ENCODE measurements at places on chromosomes 12 and 14.
A peak's percentile ranks its signal among the peaks of the same experiment; 100 is the strongest.

- DNase-seq, result no peak
Observed at GRCh38 chr14:81839056-81839455, 305.4 kb upstream of the SEL1L start.

DNA sequence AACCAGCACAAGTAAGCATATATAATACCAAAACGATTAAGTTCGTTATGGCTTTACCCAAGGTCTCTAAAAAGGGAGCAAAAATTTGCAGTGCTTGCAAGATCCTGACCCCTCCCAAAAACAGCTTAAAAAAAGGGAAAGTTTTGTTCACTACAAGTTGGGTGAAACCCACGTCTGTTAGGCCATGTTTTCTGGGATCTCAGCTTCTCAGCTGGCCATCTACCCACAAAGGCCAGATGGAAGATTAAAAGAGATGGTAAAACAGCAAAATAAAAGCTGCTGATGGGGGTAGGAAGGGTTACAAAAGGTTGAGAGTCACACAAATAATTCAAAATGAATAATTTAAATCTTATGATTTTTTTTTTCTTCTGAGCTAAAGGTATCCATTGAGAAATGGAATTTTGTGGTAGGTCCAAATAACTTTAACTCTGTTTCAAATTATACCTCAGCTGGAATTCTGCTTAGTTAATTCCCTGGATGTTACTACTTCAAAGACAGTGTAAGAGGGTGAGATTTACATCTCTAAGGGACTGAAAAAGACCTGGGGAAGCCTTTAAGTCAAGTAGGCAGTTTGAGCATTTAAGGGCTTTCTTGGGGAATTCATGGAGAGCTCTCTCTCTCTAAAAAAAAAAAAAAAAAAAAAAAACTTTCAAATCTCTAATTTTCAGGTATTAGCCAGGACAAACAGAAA lies 185.6 kb upstream of the NAV3 start:
- no peak for DNase-seq

DNA sequence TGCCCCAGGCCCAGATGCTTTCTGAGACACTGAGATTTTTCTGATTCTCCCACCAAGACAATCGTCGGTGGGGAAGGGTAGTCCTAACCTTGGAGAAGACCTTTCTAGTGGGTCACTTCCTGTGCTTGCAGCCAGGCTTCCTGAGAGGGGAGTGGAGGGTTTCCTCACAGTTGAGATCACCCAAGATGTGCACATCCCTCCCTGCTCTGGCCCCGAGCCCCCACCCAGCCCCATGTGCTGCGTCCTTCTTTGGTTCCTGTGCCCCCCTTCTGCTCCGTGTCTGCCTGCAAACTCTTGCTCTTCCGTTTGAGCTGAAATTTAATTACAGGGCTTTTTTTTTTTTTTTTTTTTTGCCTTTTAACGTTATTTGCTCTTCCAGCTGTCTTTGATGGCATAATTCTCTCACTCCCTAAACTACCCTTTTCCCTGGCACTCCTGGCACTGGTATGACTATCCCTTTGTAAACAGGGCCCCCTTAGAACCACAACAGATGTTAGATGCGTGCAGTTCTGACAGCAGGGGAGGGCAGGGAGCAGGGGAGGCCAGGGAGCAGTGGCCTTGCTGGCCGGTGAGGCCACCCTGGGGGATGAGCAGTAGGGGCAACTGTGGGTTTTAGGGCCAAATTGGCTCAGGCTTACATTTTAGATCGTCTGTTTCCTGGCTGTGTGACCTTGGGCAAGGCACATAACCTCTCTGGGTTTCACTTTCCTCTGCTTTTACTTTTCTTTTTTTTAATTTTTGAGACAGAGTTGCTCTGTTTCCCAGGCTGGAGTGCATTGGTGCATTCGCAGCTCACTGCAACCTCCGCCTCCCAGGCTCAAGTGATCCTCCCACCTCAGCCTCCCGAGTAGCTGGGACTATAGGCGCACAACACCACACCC lies 144.5 kb downstream of the PHETA1 start:
- no peak for DNase-seq

GRCh38 chr14:20204721-20205120 lies 14.0 kb downstream of the OR11G2 start:
- DNase-seq, result no peak

GRCh38 chr14:103521438-103521950 lies 1.1 kb downstream of the CKB start:
- DNase-seq, result peak; percentile 84

DNA sequence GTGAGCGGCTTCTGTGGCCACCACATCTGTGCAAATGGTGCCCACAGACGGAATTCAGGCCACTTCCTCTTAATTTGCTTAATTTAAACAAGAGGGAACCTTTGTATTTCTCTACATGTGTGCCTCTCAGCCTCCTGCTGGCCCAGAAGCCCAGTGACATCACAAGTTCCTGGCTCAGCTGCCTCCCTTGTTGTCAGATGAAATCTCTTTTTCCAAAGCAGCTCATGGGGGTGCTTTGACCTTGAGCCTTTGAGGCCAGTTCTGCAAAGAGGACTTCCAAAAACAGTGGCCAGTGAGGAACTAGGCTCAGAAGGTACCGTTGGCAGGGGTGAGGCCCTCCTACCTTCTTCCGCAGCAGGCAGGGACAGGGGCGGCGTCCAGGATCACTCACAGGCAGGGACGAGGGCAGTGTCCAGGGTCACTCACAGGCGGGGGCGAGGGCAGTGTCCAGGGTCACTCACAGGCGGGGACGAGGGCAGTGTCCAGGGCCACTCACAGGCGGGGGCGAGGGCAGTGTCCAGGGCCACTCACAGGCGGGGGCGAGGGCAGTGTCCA lies 35.0 kb upstream of the GALNT9 start:
- no peak for DNase-seq

GRCh38 chr14:23434488-23435222 lies 805 bp downstream of the MYH7 start:
- no peak for DNase-seq

GRCh38 chr14:32991691-32992090 lies 53.0 kb downstream of the NPAS3 start:
- no peak for DNase-seq

GRCh38 chr12:108173160-108173559 lies 44.1 kb downstream of the WSCD2 start:
- no peak for DNase-seq

DNA sequence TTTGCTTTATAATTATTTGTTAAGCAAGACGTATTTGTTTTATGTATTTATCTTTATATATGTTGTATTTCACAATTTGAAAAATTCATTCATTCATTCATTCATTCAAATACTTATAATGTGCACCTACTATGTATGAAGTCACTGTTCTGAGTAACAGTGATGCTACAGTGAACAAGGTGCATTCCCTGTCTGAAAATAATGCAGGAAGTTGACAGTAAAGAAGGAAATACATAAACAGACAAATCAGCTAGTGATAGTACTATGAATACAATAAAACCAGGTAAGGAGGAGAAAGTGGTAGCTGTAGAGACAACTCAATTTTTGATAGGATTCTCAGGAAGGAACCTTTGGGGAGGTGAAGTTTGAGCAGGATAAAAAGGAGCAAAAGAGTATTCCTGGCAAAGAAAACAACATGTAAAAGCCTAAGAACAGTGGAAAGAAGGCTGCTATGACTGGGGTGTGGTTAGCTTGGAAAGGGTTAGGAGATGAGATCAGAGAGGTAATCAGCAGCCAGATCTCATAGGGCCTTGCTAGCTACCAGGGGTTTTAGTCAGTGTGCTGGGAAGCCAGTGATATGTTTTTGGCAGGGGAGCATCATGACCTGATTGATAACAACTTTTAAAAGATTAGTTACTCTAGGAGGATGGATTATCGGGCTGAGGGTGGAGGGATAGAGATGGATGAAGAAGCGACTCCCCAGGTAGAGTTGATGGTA lies 17.4 kb downstream of the BICDL1 start:
- no peak for DNase-seq

DNA sequence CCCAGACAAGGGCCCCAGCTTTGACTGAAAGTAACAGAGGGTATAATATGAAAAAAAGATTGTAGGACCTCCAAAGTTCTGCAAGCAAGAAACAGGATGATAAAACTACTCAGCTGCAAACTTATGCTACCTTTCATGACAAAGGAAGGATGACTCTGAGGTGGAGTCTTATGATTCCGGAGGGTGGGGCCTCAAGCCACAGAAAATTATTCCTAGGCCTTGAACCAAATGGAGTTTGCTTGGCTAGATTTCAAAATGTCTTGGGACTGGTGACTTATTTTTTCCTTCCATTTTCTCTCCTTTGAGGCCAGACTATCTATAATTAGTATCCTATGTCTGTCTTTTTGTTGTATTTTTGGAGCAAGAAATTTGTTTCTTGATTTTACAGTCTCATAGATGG lies 336.4 kb downstream of the LRIG3 start:
- no peak for DNase-seq

DNA sequence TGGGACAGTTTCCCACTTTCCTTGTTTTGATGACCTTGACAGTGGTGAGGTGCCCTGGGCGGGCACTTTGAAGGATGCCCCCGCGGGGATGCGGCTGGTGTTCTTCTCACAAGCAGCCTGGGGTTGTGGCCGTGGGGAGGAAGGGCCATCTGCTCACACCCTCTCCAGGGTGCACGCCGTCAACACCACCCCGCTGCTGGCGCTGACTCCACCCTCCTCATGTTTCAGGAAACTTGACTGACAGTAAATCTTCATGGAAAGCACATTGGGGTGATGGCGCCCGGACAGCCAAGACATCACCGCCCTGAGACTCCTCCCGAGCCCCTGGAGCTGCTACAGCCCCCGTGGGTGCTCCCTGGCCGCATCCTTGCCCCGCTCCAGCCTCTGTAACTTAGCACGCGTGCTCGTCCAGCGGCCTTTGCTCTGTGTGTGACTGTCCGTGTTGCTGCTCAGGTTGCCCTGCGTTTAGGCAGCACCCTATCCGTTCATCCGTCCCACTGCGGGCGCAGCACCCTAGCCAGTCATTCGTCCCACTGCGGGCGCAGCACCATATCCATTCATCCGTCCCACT lies 150.2 kb upstream of the C14orf180 start:
- DNase-seq, result peak; percentile 69

DNA sequence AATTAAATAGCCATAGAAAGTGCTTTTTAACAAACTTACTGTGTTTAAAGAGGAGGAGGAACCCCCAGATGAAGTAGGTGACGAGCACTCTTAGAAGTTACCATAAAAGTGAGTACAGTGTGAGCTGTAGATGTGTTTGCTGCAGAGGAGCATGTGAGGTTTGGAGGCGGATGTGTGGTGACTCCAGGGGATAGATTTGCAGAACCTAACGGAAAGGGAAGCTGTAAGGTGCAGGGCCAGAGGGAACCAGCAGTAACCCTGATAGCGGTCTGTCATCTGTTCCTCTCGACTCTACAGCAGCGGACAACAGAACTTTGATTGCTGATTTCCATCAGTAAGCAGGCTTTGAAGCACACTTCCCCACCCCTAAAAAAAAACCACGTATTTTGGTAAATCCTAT lies 5.2 kb downstream of the CALM1 start:
- no peak for DNase-seq

- no peak for DNase-seq
Observed at GRCh38 chr12:26373606-26374495, 178.5 kb downstream of the SSPN start.

DNA sequence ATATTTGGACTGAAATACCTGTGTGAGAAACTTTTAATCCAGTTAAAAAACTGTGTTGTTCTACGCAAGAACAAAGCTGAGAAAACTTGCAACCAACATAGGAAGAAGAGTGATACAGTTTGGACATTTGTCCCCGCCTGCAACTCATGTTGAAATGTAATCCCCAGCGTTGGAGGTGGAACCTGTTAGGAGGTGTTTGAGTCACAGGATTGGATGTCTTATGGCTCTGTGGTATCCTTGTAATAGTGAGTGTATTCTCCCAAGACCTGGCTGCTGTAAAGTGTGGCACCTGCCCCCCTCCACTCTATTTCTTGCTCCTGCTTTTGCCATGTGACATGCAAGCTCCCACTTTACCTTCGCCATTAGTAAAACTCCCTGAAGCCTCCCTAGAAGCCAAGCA lies 28.6 kb upstream of the ADAM20 start:
- no peak for DNase-seq

GRCh38 chr14:66070542-66071319 lies 415.4 kb upstream of the CCDC196 start:
- DNase-seq, result no peak

DNA sequence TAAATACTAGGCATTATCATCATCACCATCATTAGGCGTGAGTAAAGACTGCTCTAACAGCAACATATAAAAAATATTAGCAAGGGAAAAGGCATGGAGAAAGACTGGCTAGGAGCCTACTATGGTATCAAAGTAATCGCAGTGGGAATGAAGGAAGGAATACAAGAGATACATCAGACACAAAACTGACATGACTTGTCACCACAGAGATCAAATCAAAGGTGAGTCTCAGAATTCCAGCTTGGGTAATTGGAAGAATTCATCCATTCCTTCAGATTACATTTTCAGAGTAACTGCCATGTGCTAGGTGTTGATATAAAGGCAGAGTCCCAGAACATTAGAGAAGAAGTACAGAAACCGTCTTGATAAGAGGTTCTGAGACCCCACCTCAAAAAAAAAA lies 10.2 kb downstream of the ZBTB25 start:
- DNase-seq, result no peak

DNA sequence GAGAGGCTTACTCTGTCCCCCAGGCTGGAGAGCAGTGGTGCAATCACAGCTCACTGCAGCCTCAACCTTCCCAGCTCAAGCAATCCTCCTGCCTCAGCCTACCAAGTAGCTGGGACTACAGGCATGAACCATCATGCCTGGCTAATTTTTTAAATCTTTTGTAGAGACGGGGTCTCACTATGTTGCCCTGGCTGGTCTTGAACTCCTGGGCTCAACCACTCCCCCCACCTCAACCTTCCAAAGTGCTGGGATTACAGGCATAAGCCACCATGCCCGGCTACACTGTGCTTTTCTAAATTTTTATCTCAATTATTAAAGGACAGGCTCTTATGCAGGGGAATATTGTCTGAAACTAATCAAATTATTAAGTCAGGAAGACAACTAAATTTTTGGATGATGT lies 44.6 kb downstream of the EML1 start:
- no peak for DNase-seq

- no peak for DNase-seq
Observed at GRCh38 chr14:42523666-42524065, 917.0 kb downstream of the LRFN5 start.

- no peak for DNase-seq
Observed at GRCh38 chr14:46147452-46147851, 504.1 kb downstream of the RPL10L start.

DNA sequence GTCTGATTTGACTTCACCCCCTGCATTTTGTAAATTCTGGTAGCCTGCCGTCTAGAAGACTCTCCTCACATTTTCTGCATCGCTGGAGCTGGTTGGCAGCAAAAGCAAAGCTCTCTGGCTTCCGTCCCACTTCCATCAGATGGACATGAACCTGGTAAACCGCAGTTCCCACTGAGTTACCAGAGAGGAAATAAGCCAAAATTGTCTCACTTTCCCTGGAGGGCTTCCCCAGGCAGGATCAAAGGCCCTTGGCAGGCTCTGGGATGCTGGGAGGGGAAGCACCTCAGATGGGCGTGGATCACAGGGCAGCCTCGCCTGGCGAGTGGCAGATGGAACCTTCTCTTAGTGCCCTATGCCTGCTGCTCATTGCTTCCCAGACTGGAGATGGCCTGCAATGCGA lies 243.5 kb downstream of the TMEM132C start:
- DNase-seq, result no peak

DNA sequence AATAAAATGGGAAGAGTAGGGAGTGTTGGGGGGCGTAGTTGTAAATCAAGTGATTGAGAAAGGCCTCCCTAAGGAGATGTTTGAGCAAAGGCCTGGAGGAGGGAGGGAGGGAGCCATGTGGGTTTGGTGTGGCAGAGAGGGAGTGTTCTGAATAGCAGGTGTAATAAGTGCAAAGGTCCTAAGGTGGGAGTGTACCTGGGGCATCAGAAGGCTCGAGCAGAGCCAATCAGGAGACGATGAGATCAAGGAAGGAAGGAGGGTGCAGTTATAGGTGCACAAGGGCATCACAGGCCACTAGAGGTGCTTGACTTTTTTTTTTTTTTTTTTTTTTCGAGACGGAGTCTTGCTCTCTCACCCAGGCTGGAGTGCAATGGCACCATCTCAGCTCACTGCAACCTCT lies 77.9 kb upstream of the PLXNC1 start:
- no peak for DNase-seq

All from Right ventricle myocardium inferior (tissue), 1 donor.